ENCODE measurements at places on chromosomes 4 and X.
A peak's percentile ranks its signal among the peaks of the same experiment; 100 is the strongest.

DNA sequence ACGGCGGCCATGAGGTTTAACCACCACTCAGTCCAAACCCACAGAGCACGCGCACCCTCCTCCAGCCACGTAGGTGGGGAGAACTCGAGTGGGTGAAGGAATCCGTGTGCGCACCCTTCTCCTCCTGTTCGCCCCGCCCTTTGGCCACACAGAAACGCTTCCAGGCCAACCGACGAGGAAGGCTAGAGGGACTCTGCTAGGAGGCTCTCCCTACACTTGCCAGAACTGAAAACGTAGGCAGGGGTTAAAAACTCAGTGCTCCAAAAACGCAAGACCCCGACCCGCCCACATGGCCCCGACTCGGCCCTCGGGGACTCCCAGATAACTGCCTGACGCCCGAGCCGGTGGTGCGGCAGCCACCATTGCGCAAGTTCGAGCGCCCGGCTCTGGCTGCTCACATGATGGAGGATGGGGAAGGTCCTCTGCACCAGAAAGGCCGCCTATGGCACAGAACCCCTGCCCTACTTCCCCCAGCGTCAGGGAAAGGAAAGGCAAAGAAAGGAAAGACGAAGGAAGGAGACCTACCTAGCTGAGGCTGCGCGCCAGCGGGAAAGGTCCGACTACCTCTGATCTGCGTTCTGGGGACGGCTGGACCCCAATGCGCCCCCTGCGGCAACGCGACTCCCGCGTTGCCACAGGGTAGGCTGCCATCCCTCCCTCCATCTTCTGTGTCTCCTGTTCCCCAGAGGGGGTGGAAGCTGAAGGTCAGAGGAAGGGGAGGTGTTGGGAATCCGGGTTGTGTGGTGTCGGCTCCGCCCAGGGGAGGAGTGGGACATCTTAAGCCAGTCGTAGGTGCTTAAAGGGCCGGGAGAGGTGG, 201.9 kb upstream of the AGTR2 start:
- no peak for DNase-seq

DNA sequence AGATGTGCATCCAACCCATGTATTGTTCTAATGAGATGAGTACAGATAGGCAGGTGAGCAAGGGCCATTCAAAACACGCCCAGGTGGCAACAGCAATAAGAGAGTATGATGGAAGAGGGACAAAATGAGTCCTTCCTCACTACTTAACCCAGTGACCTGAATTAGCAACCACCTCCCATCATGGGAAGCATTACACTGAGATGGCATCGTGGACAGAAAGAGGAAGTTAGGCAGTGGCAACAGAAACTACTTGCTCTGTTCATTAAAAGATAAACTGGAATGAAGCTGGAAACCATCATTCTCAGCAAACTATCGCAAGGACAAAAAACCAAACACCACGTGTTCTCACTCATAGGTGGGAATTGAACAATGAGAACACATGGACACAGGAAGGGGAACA, 17.2 kb downstream of the RXFP1 start:
- no peak for DNase-seq

DNA sequence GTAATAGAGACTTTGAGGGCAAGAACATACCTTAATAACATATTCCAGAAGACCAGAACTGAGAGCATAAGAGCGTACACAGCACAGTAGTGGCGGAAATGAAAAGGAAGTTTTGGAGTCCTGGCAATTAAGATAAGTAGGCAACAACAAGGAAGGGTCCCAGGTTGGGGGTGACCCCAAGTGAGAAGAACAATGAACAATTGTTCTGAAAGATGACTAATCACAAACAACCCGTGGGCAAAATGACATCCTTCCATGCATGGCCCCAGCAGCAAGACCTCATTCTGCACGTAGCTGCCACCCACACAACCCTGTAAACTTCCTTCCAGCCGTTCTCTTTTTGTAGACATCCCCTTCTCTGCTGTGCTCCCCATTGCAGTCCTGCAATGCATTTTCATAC, 384.4 kb upstream of the PABPC4L start:
- no peak for DNase-seq

GRCh38 chr4:164350061-164350460, 403.9 kb upstream of the SMIM31 start:
- no peak for DNase-seq

GRCh38 chrX:810186-810585, 179.6 kb downstream of the SHOX start:
- no peak for DNase-seq

DNA sequence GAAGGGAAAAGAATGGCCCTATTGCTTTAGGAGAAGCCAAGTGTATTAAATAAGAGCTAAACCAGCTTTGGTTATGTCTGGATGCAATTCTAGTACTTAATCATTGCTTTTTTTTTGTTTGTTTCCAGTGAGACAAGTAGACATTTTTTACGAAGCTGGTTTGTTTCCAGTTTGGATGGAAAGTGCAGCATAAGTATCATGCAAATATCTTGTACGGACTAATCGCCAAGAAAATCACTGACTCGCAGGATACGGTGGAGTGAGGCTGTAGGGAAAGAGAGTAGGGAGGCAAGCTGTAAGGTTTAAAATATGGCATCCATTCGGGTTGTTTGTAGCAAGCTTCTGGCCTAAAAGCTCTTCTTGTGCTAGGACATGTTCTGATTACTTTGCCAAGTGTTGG, 64.8 kb downstream of the HPGD start:
- DNase-seq = no peak

DNA sequence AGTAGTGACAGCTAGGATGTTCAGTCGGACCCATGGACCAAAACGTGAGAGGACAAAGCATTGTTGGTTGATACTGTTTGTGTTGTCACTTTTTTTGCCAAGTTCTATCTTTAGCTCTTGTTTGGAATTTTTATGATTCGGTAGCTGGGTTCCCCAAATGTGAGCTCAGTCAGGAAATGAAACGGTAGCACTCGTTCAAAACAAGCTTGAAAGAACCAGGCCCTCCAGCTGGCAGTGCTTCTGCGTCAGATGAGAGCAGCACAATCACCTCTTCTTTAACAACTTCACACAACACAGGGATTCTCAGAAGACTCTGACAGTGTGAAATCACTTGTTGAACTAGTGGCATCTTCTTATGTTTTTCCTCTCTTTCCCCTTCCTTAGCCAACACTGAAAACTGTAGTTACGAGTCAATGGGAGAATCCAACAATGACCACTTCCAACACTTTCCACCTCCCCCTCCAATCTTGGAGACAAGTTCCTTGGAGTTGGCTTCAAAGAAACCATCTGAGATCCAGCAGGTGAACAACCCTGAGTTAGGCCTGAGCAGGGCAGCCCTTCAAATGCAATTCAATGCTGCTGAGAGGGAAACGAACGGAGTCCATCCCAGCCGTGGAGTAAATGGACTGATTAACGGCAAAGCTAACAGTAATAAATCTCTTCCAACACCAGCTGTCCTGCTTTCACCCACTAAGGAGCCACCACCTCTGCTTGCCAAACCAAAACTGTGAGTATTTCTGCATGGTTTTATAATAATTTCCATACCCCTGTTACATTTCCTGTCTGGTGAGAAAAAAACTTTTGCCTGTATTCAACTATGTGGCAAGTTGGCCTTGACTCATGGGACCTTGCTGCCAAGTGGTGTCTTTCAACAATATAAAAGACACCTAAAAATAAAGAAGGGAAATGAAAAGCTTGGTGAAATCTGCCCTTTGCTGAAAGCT, 214.6 kb downstream of the PALLD start:
- peak; percentile 2 for DNase-seq

GRCh38 chr4:124997991-124998390, 285.5 kb upstream of the ANKRD50 start:
- DNase-seq = no peak

DNA sequence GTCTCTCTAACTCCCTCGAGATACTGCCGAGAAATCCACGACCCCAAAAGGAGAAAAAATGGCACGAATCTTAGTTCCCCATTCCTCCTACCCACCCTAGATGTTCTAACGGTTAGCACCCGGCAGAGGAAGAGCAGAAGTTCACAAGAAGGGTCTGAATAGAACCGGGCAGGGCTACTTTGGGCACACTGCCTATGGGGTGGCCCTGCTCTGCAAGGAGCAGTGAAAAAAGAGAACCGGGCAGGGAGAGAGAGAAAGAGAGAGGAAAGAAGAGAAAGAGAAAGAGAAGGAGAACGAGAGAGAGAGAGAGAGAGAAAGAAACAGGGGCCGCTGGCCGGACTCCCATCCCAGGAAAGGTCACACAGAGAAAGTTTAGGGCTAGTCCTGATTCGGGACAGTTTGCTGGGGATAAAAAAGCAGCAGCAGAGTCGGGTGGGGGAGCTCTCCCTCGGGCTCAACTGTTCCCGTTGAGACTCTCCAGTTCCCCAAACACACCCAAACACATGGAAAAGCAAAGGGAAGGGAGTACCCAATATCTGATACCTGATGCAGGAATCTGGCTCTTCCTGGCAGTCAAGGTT, 468 bp downstream of the GLA start:
- DNase-seq = no peak

DNA sequence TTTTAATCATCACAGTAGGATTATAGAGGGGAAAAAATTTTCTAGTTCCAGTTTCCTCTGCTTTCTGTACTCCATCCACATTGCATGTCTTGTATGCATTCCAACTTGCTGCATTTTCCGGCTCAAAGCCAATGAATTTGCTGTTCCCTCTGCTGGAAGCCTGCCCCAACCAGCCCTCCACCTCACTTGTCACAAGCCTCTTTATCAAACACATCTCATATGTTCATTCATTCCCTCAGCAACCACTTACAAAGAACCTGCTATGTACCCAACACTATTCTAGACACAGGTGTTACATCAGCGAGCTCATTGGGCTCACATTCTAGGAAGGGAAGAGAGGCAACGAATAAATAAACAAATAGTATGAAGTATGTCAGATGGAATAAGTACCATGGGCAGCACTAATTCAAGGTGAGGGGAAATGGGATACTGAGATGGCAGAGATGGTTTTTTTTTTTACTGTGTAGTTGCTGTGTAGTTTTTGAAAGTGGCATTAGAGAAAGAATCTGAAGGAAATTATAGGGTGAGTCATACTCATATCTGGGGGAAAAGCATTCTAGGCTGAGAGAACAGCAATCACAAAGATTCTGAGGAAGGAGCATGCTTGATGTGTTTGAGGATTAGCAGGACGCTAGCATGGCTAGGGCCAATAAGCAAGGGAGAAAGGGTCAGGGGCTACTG, 332.5 kb downstream of the PDGFC start:
- DNase-seq = no peak

- no peak for DNase-seq
These were observed 605.0 kb upstream of the GRIA3 start for GRCh38 chrX:122579036-122579435.

GRCh38 chr4:15003891-15004738, 1.8 kb downstream of the CPEB2 start:
- DNase-seq = peak; percentile 58

DNA sequence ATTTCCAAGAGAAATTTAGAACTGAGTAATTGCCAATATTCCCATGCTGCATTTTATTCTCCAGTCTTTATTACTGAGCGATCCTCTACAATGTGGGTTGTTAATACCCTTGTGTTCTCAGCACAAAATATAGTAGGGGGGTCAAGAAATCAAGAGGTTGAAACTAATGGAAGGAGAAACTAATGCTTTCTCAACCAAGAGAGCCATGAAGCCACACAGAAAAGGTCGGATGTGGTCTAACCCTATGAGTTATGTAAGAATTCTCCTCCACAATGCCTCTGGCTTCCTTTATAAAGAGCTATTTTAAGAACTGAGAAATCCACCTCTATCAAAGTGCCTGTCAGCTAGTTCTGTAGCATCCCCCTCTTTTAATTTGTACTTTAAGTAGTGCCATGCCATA, 268.5 kb downstream of the CHIC1 start:
- DNase-seq = no peak

DNA sequence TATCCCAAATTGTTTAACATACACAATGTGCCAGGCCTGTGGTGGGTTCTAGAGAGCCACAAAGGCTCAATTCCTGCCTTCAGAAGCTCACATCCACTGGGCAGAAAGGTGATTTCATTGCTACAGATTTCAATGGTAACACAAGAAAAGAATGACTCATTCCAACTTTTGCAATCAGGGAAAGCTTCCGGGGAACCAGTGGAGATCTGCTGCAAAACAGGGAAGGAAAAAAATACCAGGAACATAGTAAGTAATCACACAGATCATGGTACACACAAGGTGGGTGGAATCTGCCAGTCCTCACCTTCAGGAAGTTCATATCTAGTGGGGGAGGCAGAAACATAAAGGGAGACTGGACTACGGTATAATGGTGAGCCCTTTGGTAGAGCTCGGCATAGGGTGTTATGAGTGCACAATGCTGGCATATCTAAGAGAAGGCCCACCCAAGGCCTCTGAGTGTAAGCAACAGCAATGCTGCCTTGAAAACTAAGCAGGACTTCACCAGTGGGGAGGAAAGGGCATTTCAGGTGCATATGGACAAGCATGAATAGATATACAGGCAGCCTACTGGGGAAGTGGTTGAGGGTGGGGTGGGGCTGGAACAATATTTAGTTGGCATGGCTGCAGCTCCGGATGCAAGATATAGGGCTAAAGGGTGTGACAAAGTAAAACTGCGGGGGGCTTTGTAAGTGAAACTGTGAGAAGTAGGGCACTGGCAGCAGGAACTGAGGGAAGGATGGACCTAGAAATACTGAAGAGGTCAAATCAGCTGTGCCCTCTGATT, 24.2 kb downstream of the GPRIN3 start:
- no peak for DNase-seq

DNA sequence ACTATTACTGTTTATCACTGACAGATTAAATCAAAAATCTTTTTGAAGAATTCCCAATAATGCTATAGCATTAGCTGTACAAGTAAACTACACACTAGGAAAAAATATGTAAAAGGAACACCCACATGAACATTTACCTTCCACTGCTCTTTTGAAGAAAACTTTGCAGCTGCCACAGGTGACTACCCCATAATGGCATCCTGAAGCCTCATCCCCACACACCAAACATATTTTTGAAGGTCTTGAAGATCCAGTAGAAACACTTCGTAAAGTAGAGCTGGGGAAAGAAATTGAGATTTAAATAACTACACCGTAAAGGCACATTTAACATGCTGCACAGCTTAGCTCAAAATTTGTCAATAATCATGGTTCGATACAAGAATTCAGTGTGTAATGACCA, 182.4 kb downstream of the NR3C2 start:
- DNase-seq = no peak

- DNase-seq = no peak
These were observed 60.8 kb downstream of the MTMR8 start for GRCh38 chrX:64334467-64334866.

- no peak for DNase-seq
These were observed 52.9 kb upstream of the HPF1 start for GRCh38 chr4:169810325-169811323.

GRCh38 chr4:172813359-172813923, 355.2 kb upstream of the GALNT7 start:
- no peak for DNase-seq

DNA sequence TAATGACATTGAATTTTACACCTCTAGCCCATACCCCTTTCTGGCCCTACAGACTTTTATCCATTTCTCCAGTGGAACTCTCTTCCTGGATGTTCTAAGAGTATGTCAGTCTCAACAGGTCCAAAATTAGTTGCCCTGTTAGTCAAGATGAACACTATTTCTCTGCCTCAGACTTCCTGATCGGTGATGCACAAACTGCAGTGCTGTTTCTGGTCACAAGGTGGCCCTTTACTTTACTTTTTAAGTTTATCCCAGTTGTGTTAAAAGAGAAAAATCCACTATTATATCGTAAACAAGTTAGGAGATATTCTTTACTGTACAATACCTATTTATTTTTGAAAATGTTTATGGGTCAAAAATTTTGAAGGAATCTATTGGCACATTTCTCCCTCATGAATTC, 13.1 kb downstream of the TCEAL7 start:
- DNase-seq = peak; percentile 19

GRCh38 chr4:70425306-70425705, 27.6 kb downstream of the OPRPN start:
- no peak for DNase-seq

GRCh38 chr4:108117418-108118182, 51.1 kb downstream of the LEF1 start:
- DNase-seq = no peak
